ENCODE measurements at places on chromosomes 6 and 20. TPM values are rescaled to one million over a fixed set of nuclear protein-coding genes. Genes with fewer than 3 reads are reported as not detected.

Gene KCNK16
- not detected for total RNA-seq

Gene CST5
- total RNA-seq: not detected

Gene GPX5
- total RNA-seq: not detected

Gene MBOAT1
- total RNA-seq: 5.6 TPM

Gene C20orf96
- 6.6 TPM for total RNA-seq

Gene EPPIN
- not detected for total RNA-seq

Gene TTLL9
- total RNA-seq: 0.05 TPM

Gene MEI4
- total RNA-seq: 0.52 TPM

Gene PNPLA1
- total RNA-seq: not detected

Gene TTK
- total RNA-seq: 0.25 TPM

Gene PAX1
- total RNA-seq: not detected

Gene PLEKHG1
- total RNA-seq: 7.4 TPM
